ENCODE measurements at places on chromosomes 6 and 20. TPM values are rescaled to one million over a fixed set of nuclear protein-coding genes. Genes with fewer than 3 reads are reported as not detected.
A peak's percentile ranks its signal among the peaks of the same experiment; 100 is the strongest.

The CDSN gene
- not detected for total RNA-seq

The PSMB8 gene
- 77.3 TPM for total RNA-seq

The IER3 gene
- 43.3 TPM for total RNA-seq

The FAXC gene
- total RNA-seq, result 0.51 TPM

- DNase-seq, result no peak
- no peak overlapping the region for H3K4me3 ChIP-seq
- H3K27me3 ChIP-seq, result no peaks in the 10 kb centered on the region
- H3K4me1 ChIP-seq, result no peaks in the 10 kb centered on the region
- no peak overlapping the region for H3K27ac ChIP-seq
These were observed 67.5 kb downstream of the BFSP1 start for GRCh38 chr20:17463711-17464110.

GRCh38 chr6:88748141-88748540 is 215.3 kb downstream of the RNGTT start:
- H3K4me3 ChIP-seq, result no peak overlapping the region
- no peaks in the 10 kb centered on the region for H3K36me3 ChIP-seq

- DNase-seq, result no peak
- H3K4me1 ChIP-seq, result peaks cover 9% of the 10 kb centered on the region
- no peaks in the 10 kb centered on the region for H3K27me3 ChIP-seq
- H3K27ac ChIP-seq, result no peak overlapping the region
- no peak overlapping the region for H3K4me3 ChIP-seq
These were observed 12.9 kb upstream of the CCN6 start for GRCh38 chr6:112040956-112041355.

- DNase-seq, result peak; percentile 25
- no peak overlapping the region for H3K4me3 ChIP-seq
- peaks cover 9% of the 10 kb centered on the region for H3K27me3 ChIP-seq
- no peaks in the 10 kb centered on the region for H3K4me1 ChIP-seq
- H3K36me3 ChIP-seq, result no peaks in the 10 kb centered on the region
These were observed 17.6 kb upstream of the HLA-F start for GRCh38 chr6:29705389-29706231.

DNA sequence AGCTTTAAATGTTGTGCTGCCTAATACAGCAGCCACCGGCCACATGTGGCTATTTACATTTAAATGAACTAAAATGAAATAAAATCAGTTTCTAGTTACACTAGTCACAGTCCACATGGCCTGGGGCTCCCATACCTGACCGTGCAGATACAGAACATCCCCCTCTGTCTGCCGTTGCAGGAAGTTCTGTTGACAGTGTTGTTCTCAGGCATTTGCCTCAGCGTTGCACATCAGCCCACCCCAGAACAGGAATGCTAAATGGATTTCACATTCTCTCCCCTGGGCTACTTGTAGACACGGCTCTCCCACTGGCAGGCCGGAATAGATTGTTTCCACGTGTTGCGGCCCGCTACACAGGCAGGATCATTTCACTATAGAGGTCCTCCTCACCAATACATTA is 26.3 kb downstream of the JAG1 start:
- no peak for DNase-seq
- peaks cover 8% of the 10 kb centered on the region for H3K4me1 ChIP-seq
- H3K27me3 ChIP-seq, result no peaks in the 10 kb centered on the region
- H3K27ac ChIP-seq, result no peak overlapping the region
- H3K4me3 ChIP-seq, result no peak overlapping the region
- H3K36me3 ChIP-seq, result peaks cover 19% of the 10 kb centered on the region

- H3K4me1 ChIP-seq, result peaks cover 2% of the 10 kb centered on the region
- H3K36me3 ChIP-seq, result no peaks in the 10 kb centered on the region
- H3K4me3 ChIP-seq, result no peak overlapping the region
- no peak for DNase-seq
These were observed 122.2 kb downstream of the MTFR2 start for GRCh38 chr6:136127873-136128272.

Data from fibroblast of lung (primary cell).